ENCODE measurements at places on chromosomes 7 and 10.

- DNase-seq = no peak
Observed at GRCh38 chr7:134799377-134799776, 19.9 kb downstream of the CALD1 start.

DNA sequence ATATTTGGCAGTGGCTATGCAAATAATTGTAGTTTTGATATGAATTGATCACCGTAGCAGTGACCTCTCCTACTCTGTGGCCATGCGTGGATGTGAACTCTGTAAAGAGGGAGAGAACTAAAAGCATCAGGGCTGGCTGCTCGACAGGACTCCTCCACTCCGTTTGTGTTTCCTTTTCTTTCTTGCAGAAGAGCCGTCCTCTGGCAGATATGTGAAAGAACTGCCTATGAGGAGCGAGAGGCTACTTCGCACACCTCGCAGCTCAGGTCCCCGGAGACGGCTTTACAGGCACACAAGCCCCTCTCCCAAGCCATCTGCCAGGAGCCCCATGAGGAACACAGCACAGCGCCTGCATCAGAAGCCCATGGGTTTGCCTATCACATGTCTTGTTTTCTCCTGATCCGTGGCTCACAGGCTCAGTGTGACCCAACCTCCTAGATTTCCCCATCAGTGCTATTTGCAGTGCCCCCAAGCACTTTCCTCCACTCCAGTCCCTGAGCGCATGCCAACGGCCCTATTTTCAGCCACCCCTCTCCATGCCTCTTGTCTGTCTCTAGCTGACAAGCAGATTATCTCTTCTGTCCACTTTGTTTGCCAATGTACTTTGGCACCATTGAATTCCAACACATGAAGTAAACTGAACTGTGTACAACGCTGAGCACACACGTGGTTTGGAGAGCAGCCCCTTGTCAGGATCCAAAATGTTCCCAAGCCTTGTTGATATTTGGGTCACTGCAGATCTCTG is 164.3 kb upstream of the AKR1E2 start:
- no peak for DNase-seq

GRCh38 chr7:27186668-27187474 is 1.8 kb upstream of the HOXA11 start:
- no peak for DNase-seq

DNA sequence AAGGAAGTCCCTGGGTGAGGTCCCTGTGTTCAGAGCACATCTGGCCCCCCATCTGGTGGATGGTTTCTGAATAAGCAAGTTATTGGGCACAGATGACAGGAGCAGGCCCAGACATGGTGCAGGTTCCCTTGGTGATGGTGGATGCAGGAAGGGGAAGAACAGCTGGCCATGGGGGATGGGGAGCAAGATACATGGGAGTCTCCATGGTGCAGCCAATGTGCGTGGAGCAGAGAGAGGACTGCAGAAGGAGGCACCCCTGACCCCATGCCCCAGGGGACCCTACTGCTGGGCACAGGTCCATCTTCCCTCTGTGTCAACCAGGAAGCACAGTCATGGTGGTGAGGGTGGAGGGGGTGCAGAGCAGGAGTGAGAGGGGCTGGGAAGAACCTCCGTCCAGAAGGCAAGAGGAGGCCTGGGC is 43.8 kb upstream of the RABGEF1 start:
- no peak for DNase-seq
